RKO (cell line): ENCODE measurements at places on chromosomes 1 and 21.

DNA sequence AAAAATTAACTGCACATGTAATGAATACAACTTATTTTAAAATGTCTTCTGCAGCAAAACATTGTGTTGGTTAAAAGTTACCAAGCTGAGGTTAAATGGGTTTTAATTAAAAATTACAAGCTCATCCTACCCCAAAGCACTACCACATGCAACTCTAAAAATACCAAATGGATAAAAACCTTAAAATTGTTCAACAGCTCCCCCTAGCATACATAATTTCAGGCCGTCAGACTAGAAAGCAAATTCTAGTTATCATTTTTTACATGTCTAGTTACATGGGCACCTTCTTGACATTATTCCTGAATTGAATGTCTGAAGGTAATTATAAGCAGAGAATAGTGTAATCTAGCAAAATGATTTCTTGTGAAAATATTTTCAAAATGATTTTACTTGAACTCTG is 176.5 kb downstream of the C1orf21 start:
- peak; percentile 26 for DNase-seq

DNA sequence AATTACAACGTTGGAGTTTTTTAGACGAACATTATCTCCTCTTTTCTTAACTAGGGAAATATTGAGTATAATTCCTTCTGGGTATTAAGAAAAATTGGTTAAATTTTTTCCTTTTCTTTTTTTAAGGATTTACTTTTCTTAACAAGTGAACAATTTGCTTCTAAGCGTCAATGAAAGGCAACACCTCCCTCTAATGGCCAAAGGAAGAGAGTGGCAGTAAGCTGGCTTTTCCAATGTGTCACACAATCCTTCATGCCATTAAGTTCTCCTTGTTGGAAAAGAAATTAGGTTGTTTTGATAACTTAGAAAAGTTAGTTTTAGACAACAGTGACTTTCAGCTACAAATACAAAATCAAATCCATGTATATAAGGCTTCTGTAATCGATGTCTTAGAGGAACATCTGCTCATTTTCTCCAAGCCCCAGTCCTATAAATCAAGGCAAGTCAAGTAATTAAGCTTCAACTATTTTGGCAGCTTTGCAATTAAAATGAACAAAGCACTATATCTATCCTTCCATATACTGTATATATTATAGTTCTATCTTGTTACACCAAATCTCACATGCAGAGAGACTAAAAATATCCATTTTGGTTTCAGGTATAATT is 62.8 kb downstream of the EDEM3 start:
- peak; percentile 69 for DNase-seq

GRCh38 chr1:219731771-219732170 is 118.9 kb upstream of the ZC3H11B start:
- DNase-seq = no peak

DNA sequence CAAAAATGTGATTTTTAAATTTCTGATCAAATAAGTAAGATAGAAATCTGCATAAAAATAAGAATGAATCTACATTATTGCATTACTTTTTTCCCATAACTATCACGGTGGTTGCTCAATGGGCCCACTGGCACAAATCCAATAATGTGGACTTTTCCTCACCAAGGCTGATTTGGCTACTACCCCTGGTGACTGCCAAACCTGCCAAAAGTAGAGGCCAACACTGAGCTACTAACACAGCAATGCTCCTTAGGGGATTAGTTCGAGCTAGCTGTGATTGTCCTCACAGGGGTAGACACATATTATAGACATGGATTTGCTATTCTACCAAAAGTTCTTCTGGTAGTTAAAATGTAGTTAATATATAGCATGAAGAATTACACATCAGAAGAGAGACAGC is 107.7 kb upstream of the ZNHIT6 start:
- no peak for DNase-seq

- DNase-seq = no peak
These were observed 150.7 kb downstream of the BACH1 start for GRCh38 chr21:29449306-29449950.

DNA sequence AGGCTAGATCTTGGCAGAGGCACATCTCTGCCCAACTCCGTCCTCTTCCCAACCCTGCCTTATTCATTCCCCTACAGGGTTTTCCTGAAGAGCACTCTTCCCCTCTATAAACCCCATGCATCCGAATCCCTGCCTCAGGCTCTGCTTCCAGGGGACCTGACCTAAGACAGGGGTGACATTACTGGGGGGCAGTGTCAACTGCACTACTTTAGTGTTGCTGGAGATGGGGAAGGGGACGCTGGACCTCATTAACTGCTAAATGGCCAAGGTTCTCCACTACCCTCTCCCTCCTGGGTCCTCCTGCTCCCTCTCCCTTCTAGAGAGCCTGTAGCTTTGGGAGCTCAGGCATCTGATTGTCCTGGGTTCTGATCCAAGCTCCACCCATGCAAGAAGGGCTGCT is 126.2 kb downstream of the GRIK3 start:
- no peak for DNase-seq

- no peak for DNase-seq
These were observed 22.0 kb downstream of the KCNK1 start for GRCh38 chr1:233635765-233636502.

DNA sequence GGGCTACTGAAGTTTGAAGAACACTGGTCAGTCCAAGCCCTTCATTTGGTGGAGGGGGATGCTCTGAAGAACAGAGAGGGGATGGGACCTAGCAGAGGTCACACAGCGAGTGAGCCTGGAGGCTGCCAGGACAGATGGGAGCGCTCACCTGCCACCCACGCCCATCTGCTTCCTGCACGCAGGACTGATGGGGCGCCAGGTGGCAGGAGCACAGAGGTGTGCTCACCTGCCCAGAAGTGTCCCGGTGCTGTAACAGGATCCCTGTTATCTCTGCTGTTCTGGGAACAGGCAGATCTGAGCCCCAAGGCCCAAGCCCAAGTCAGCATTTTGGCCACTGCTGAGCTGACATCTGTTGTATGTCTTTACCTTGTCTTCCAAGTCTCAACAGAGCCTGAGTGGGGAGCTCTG is 40.5 kb downstream of the EPHB2 start:
- DNase-seq = no peak

GRCh38 chr1:153509729-153510354 is 25.9 kb downstream of the S100A6 start:
- peak; percentile 35 for DNase-seq

DNA sequence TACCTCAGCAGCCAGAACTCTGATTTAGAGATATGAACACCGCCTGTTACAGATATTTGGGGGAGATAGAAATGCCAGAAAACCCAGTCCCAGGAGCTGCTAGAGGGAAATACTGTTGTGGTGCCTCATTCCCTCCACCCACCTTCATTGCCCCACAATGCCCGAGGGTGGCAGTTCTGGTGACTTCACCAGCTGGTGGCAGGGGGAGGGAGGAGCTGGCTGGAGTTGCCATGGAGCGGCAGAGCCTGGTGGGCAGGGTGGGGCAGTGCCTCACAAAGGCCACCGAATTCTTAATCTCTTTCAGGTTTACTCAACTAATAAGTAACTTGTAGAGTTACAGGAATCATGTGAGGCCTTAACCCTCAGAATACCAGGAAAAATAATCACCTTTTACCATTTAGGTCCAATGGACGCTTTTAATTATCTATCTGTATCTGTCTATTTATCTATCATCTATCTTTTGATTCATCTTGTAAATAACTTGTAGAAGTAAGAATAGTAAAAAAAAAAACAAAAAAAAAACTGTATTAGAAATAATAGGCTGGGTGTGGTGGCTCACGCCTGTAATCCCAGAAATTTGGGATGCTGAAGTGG is 11.7 kb upstream of the S100A11 start:
- peak; percentile 88 for DNase-seq

- no peak for DNase-seq
These were observed 123.2 kb downstream of the DMRTB1 start for GRCh38 chr1:53582211-53583020.

DNA sequence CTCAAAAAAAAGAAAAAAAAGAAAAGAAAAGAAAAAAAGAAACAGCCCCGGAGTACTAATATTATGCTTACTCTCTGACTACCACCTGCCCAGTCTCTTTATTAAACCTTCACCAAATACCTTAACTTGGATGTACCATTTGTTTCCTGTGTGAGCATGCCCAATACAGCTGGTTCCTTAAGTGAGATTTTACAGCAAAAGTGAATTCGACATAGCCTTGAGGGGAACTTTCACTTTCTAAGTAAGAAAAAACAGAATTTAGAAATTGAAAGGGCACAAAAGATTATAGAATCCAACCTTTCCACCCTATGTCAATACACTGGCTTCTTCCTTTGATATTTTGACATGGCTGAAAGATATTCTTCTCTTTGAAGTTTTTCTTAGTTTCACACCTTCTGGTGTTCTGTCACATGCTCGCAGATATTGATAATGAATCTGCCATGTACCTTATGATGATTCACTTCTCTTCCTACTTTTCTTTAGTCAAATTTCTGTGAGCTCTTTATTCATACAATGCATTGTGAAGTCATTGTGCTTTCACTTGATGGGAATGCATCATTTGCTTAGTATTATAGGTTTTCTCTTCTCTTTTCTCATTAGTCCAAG is 5.2 kb upstream of the GIPC2 start:
- no peak for DNase-seq

GRCh38 chr1:54290506-54291184 is 90.7 kb downstream of the MRPL37 start:
- DNase-seq = no peak

- DNase-seq = no peak
These were observed 49.5 kb upstream of the RAB4A start for GRCh38 chr1:229221106-229222019.

- no peak for DNase-seq
These were observed 56.3 kb downstream of the POU2F1 start for GRCh38 chr1:167276969-167277368.

- no peak for DNase-seq
These were observed 160.2 kb downstream of the VAV3 start for GRCh38 chr1:107804741-107805140.

- DNase-seq = no peak
These were observed 218.3 kb downstream of the LRRIQ3 start for GRCh38 chr1:73979684-73980083.

DNA sequence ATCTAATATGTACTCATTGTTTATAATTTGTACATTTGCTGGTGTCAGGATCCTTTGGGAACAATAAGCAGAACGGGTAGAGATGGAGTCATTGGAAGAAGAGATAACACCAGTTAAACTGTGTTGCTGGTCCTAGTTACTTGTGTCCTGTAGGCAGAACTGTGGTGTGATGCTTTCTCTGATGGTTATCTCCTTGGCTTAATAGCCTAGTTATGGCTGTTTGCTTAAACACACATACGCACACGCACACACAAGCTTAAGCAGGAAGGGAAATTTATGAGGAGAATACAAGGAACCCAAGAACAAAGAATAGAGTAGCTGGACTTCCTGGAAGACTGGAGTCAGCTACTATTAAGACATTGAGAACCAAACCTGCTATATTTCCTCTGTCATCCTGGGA is 5.7 kb upstream of the PKN2 start:
- DNase-seq = no peak

DNA sequence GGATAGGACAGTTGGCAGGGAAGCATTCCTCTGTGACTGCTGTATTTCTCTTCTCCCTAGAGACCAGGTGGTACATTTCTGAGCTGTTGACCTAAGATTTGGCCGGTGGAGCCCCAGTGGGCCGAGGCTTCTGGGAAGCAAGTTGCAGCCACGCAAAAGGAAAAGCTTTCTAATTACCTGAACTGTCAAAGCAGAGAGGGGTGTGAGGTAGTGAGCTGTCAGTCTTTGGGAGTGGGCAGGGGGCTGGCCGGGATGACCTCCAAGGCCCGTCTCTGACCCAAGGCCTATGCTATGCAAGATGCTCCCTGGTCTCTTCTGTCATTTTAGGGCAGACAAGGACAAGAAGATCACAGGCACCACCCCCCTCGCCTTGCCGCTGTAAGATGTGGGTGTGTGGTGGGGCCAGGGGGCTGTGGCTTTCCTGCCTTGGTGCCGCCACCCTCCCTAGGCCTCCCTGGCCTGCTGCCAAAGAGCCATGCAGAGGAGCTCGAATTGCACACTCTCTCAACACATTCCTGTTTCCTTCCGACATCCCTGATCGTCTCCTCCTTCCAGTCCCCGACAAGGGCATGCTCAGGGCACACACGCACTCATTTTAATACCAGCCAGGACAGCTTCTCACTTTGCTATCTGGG is 7.7 kb downstream of the PADI1 start:
- no peak for DNase-seq

DNA sequence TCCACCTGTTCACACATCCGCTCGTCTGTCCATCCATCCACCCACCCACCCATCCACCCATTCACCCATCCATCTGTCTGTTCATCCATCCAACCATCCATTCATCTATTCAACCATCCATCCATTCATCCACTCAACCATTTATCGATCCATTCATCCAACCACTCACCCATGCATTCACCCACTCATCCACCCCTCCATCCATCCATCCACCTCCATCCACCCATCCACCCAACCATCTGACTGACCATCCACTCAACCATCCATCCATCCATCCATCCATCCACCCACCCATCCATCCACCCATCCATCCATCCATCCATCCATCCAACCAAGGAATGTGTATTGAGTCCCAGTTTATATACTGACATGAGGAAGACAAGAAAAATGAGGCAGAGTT is 73.1 kb downstream of the UMODL1 start:
- no peak for DNase-seq

GRCh38 chr21:15837645-15838044 is 107.9 kb downstream of the USP25 start:
- DNase-seq = no peak

DNA sequence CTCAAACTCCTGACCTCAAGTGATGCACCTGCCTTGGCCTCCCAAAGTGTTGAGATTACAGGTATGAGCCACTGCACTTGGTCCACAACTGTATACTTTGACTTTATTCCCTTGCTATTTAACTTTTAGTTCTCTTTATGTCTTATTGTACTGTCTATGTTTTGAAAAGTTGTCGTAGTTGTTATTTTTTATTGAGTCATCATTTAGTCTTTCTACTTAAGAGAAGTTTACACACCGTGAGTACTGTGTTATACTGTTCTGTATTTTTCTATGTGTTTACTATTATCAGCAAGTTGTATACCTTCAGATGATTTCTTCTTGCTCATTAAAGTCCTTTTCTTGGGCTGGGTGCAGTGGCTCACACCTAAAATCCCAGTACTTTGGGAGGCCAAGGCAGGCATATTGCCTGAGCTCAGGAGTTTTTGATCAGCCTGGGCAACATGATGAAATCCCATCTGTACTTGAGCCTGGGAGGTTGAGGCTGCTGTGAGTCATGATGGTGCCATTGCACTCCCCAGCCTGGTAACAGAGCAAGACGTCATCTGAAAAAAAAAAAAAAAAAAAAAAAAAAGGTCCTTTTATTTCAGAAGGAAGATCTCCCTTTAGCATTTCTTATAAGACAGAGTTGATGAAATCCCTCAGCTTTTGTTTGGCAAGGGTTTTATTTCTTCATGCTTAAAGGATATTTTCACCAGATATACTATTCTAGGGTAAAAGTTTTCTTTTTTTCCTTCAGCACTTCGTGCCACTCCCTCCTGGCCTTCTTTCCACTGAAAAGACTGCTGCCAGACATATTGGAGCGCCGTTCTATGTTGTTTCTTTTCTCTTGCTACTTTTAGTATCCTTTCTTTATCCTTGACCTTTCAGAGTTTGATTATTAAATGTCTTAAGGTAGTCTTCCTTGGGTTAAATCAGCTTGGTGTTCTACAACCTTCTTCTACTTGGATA is 47.6 kb downstream of the TNFSF18 start:
- peak; percentile 32 for DNase-seq

- DNase-seq = no peak
These were observed 27.5 kb upstream of the SLC30A1 start for GRCh38 chr1:211606332-211606913.
